Activated CD4-positive, alpha-beta T cell treated with anti-CD3 and anti-CD28 coated beads, Interleukin-2, amount 50 U/mL, for 48 hours (primary cell): ENCODE measurements at places on chromosomes 3 and 15.
A peak's percentile ranks its signal among the peaks of the same experiment; 100 is the strongest.

GRCh38 chr3:10601151-10601856 is 95.9 kb upstream of the ATP2B2 start:
- no peak for DNase-seq

GRCh38 chr3:73319179-73319769 is 257.8 kb downstream of the EBLN2 start:
- DNase-seq: no peak

GRCh38 chr3:72829701-72830100 is 18.5 kb downstream of the SHQ1 start:
- DNase-seq: no peak

- no peak for DNase-seq
These were observed 29.8 kb downstream of the HGD start for GRCh38 chr3:120652281-120652680.

DNA sequence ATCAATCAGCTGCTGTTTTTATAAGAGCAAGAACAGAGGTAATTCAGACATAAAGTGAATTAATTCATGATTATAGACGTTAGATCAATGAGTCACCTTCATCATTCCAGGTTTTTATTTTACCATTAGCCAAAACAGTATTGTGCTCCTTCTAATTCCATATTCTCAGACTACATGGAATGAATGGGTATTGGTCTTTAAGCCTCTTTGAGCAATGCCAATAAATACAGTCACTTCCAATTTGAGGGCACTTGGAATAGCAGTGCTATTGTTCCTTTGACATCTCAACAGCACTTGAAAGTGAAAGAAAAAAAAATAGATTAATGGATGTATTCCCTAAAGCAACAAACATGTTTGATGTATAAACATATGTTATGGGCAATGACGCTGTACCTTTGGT is 830.9 kb upstream of the CFAP20DC start:
- DNase-seq: no peak

GRCh38 chr3:40242638-40243037 is 66.9 kb upstream of the EIF1B start:
- no peak for DNase-seq

GRCh38 chr15:89243046-89243690 is 611 bp upstream of the FANCI start:
- DNase-seq: no peak

GRCh38 chr15:69536726-69537512 is 84.3 kb downstream of the RPLP1 start:
- no peak for DNase-seq

GRCh38 chr3:164679245-164679644 is 399.1 kb downstream of the SI start:
- no peak for DNase-seq

DNA sequence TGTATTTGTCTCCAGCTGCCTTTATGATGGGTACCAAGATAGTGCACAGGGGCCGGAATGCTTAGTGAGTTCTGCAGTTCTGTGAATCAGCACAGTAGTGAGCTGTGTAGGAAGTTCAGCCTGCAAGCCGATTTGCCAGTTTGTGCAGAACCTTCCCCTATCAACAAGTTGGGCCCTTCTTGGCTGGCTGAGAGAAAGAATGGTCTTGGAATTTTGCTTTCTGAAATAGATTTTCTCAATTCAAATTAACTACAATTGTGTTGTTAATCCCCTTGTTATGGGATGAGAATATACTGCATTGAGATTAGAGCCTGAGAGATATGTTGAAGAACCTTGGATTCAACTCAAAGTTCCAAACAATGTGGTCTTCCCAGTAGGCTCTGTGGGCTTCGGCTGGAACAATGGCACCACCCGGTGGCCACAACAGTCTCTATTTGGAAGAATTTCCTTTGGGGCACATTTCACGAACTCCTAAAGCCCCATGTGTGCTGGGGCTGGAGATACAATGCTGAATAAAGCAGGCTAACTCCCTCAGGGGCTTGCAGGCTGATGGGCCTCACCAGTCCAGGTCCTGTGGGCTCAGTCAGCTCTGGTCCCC is 59.1 kb downstream of the TRIM42 start:
- DNase-seq: peak; percentile 16

DNA sequence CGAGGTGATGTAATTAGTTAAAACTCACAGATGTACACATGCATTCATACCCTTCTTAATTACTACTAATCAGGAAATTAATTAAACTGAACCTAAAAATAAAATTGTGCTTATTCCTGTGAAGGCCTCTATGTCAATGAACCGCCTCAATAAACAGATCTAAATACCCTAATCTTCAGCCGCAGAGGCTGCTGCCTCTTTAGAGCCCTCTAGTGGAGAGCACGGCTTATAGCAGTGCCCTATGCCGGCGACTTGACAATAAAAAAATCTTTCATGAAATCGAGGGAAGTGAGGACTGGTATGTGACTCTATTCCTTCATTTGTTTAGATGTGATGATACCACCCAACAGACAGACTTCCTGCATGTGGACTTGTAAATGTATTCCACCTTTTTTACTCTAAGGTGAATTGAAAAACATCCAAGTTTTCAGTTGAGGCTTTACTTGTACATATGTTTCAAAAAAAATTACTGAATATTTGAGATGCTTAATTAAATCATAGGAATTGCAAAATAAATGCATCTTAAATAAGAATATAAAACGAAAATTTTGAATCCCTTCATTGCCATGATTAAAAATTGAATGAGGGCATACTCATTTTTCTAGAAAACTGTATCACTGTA is 8.3 kb upstream of the EPHA3 start:
- DNase-seq: peak; percentile 45

- DNase-seq: no peak
These were observed 42.7 kb upstream of the ATP2B2 start for GRCh38 chr3:10547841-10548783.
